ENCODE measurements at places on chromosomes 16 and 17. TPM values are rescaled to one million over a fixed set of nuclear protein-coding genes. Genes with fewer than 3 reads are reported as not detected.

Gene SCARF1
- total RNA-seq, result 48.5 TPM

Gene UNC45B
- 0.14 TPM for total RNA-seq

Gene HSD17B1
- total RNA-seq, result 1.4 TPM

Gene KRT39
- total RNA-seq, result 0.35 TPM

GRCh38 chr16:84599521-84600202, 18.2 kb downstream of the COTL1 start:
- peak; percentile 89 for DNase-seq
- H3K27me3 ChIP-seq, result no peaks in the 10 kb centered on the region
- H3K36me3 ChIP-seq, result no peaks in the 10 kb centered on the region
- peaks cover 54% of the 10 kb centered on the region for H3K4me1 ChIP-seq

GRCh38 chr16:85625053-85625452, 11.9 kb downstream of the GSE1 start:
- peaks cover 5% of the 10 kb centered on the region for H3K36me3 ChIP-seq
- DNase-seq, result no peak
- H3K27ac ChIP-seq, result no peak overlapping the region
- H3K27me3 ChIP-seq, result no peaks in the 10 kb centered on the region

- H3K4me3 ChIP-seq, result peak overlapping the region; percentile 2
- peak overlapping the region; percentile 83 for H3K27ac ChIP-seq
- H3K36me3 ChIP-seq, result no peaks in the 10 kb centered on the region
- H3K4me1 ChIP-seq, result peaks cover 39% of the 10 kb centered on the region
- no peaks in the 10 kb centered on the region for H3K27me3 ChIP-seq
- peak; percentile 76 for DNase-seq
Observed at GRCh38 chr17:78879635-78880186, 23.3 kb downstream of the CEP295NL start.

DNA sequence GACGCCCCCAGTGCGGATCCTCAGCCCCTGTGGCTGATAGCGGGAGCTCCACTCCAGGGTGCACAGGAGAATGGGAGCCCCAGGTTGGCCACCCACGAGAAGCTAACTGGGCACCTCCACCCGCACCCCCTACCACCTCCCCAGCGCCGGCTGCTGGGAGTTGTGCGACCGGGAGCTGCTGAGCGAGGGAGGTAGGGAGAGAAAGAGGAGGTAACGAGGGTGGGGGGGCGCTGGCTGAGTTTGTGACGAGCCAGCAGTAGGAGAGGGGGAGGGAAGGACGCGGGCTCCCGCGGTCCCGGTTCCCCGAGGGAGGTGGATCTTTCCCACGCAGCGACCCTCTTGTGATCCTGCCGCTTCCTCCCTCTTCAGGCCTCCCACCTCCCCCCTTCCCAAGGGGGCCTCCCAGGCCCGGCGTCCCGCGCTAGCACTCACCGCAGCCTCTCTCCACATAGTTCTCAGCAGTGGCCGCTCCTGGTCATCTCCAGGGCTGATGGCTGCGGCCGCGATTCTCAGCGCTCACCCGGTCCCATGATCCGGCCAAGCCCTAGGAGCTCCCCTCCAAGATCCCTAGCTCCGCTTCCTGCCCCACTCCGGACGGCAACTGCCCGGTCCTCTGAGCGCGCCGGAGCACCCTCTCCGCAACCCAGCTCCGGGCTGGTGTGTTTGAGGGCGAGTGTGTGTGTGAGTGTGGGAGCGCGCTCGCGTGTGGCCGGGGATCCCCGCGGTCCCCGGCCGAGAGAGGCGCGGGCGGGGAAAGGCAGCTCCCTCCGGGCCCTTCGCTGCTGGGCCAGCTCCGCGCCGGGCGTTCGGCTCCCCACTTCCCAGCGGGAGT, at the start of gene GRIN2A:
GRIN2A (minus strand) TSS at position 207 of the 832 bp plus-strand sequence. CDS start 2,017 bp downstream, outside the sequence.
- peaks cover 15% of the 10 kb centered on the region for H3K4me1 ChIP-seq
- H3K27me3 ChIP-seq, result peaks cover 60% of the 10 kb centered on the region
- no peaks in the 10 kb centered on the region for H3K36me3 ChIP-seq
- H3K27ac ChIP-seq, result no peak within 1 kb of the TSS

DNA sequence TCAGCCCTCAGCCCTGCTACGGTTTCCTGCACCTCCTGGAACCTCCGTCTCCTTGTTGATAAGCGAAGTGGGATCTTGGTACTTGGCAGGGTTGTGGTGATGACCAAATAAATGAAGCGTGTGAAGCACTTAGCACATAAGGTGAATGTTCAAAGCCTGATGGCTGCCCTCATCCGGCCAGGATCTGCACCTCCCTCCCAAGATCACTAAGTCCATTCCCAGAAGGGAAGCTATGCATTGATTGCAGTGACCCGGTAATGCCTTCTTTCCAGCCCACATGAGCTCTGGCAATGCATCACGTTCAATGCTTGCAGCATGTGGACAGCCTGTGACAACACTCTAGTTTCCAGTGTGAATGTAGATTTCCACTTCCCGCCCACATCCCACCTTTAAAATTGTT, 24.9 kb upstream of the RHOT1 start:
- H3K27ac ChIP-seq, result no peak overlapping the region
- H3K4me3 ChIP-seq, result no peak overlapping the region
- no peaks in the 10 kb centered on the region for H3K36me3 ChIP-seq
- DNase-seq, result no peak
- no peaks in the 10 kb centered on the region for H3K4me1 ChIP-seq
- no peaks in the 10 kb centered on the region for H3K27me3 ChIP-seq

DNA sequence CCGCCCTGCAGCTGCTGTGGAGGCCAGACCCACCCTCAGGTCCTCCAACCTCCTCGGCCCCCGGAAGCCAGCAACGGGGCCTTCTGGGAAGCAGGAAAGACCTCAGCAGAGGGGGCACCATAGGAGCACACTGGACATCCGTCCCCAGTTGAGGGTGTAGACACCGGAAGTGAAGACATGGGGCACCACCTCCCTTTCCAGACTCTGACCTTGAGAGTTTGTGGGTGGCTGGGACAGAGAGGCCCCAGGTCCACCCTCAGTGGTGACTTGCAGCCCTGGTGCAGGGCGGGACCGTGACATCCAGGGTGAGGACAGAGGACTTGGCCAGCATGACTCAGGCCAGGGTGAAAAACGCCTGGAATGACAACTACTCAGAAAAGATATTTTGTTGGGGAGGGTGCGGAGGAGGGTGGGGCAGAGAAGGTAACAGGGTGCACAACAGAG, 19.9 kb downstream of the CEP295NL start:
- DNase-seq, result peak; percentile 87
- peak overlapping the region; percentile 83 for H3K27ac ChIP-seq
- H3K36me3 ChIP-seq, result no peaks in the 10 kb centered on the region
- peak overlapping the region; percentile 19 for H3K4me3 ChIP-seq

DNA sequence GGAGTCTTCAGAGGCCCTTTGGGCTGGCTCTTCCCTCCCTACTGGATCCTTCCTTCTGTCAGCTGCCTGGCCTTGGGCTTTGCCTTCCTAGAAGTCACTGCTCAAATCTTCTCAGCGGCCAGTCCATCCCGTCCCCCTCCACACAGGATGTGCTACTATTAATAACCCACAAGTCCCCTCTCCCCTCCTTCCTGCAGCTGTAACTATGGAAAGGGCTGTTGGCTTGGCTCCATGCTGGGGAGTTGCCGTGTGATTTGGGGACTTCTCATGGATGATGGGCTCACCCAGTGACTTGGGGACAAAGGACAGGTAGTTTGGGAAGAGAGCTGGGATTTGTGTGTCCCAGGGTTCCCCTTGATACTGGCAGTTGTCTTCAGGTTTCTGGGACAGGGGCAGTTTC, 19.4 kb downstream of the TMEM94 start:
- peaks cover 23% of the 10 kb centered on the region for H3K4me1 ChIP-seq
- H3K27ac ChIP-seq, result peak overlapping the region; percentile 55
- DNase-seq, result no peak
- no peaks in the 10 kb centered on the region for H3K27me3 ChIP-seq

- no peak for DNase-seq
- H3K4me3 ChIP-seq, result no peak overlapping the region
- no peaks in the 10 kb centered on the region for H3K27me3 ChIP-seq
- peaks cover 99% of the 10 kb centered on the region for H3K36me3 ChIP-seq
- H3K4me1 ChIP-seq, result no peaks in the 10 kb centered on the region
- no peak overlapping the region for H3K27ac ChIP-seq
Observed at GRCh38 chr16:19505600-19506303, 16.1 kb downstream of the GDE1 start.
